Kidney glomerular epithelial cell (primary cell): ENCODE measurements at places on chromosomes 11 and 22.

GRCh38 chr11:70739811-70740487, 341.6 kb downstream of the CTTN start:
- DNase-seq, result no peak

DNA sequence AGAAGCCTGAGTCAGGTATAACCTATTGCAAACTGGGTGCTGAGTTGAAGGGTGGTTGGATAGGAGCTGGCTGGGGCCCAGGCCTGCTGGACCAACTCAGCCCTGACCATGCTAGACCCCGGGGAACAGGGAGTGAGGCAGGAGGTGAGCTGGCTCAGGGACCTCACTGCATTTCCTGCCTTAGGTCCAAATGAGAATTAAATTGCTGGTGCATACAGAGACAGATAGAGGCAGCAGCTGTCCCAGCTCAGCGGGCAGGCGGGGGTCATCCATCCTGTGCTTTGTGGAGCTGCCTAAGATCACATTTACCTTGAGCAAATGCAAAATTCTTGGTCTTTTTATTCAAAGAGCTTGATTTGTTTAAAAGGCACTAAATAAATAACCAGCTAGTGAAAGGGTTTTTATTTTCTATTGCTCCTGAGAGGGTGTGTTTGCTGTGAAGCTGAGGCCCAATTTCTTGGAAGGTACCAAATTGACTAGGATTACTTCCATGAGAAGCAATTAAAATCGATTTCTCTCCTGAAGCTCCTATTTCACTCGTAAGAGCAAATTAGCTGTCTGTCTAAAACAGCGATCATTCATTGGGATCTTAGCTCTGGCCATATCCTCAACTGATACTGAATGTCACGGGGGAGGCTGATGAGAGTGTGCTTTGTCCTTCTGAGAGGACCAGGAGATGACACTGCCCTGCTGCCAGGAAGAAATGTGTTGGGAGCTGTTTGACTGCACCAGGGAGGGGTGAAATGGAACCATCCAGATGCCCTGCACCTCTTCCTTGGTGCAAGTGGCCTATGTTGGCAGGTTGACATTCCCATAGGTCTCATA, 24.9 kb downstream of the USH1C start:
- DNase-seq, result no peak

DNA sequence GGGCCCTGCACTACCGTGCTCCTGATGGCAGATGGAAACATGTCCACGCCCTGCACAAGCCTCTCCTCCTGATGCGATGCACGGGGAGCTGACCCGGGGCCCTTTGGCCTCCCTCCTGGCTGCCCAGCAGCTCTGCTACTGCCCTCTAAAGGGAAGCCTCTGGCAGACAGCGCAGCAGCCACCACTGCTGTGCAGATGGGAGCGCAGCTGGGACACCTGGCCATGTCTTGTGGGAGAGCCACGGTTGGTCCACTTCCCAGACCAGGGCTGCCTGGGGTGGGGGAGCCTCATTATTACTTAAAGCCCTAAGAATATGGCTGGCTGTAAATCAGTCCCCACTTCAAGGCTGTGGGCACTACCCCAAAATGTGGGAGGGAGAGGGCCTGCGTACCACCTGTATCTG, 38.3 kb downstream of the TBX1 start:
- DNase-seq, result no peak

DNA sequence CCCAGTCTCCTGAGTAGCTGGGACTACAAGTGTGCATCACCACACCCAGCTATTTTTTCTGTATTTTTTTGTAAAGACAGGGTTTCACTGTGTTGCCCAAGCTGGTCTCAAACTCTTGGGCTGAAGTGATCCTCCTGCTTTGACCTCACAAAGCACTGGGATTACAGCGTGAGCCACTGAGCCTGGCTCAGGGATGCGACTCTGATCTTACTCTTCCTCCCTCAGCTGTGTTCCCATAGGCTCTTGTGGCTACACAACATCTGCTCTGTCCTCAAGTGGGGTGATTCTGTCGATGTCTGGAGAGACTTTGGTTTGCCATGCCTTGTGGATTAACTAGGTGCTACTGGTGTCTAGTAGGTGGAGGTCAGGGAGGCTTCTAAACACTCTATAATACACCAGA, 127.0 kb upstream of the SERPIND1 start:
- no peak for DNase-seq

DNA sequence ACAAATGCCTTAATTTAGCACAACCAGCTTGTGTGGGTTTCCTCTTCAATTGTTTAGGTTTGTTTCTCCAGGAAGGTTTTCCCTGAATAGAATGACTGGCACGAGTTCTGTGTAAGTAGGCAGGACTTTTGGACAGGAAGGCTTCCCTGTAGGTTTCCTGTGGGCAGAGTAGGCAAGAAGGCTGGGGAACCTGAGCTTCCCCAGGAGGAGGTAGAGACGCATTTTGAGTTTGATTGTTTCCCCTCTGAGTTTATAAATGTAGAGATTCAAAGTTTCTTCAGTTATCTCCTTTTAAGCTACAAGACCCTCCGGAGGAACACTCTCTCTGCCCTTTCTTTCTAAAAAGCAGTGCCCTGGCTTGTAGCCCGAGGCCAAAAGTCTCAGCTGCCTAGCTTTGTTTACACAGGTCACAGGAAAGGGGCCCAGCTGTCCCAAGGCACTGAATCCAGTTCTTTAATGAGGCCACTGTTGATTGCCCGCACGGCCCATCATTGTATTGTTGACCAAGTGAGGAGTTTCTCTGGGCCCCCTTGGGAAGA, 66.6 kb upstream of the RDX start:
- DNase-seq, result peak; percentile 17

DNA sequence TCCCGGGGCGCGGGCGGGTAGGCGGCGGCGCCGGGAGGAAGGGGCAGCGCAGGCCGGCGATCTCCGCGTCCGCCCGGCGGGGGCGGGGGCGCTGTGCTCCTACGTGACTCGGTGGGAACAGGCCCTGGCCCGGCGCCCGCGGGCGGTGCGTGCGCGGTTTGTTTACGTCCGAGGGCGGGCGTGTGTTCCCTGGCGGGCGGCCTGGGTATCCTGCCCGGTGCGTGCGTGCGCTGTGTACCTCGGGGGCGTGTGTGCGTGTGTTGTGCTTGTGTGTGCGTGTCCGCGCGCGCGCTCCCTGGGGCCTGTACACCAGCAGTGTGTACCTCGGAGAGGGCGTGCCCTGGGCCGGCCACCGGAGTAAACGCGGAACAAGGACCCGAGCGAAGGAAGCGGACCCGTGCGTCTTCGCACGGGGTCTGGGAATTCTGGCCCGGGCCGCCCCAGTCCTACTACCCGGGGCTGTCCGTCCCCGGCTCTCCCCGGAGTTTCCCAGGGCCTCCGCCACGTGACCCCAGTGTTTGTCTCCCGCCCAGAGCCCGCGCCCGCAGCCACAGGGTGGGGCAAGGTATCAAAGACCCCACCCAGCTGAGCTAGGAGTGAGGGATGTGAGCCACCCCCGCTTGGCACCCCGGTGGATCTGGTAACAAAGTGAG, 769 bp downstream of the MAFF start:
- no peak for DNase-seq

DNA sequence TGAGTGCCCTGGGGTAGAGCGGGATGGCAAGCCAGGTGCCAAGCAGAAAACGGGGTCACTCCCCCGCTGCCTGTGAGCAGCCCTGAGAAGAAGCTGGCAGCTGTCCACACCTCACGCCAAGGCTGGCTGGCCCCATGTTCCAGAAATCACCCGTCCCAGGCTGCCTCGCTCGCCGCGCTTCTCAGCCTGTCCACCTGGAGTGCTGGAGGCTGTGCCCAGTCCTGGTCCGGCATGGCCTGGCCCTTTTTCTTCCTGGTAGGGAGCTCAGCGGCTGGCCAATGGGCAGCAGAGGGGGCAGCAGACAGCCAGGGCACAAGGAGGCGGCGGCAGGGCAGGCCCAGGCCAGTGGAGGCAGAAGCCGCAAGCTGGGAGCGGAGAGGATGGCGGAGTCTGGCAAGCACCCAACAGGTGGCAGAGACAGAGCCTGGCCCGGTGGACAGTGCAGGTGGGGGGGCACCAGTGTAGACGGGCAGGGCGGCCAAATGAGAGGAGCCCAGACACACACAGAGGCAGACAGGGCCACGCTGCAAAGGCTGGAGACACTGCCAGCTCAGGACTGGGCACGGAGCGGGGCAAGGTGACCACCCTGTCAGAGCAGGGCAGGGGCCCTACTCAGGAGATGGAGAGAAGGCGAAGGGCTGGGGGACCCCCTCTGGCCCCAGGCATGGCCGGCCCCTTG, 37.2 kb upstream of the TH start:
- peak; percentile 31 for DNase-seq

DNA sequence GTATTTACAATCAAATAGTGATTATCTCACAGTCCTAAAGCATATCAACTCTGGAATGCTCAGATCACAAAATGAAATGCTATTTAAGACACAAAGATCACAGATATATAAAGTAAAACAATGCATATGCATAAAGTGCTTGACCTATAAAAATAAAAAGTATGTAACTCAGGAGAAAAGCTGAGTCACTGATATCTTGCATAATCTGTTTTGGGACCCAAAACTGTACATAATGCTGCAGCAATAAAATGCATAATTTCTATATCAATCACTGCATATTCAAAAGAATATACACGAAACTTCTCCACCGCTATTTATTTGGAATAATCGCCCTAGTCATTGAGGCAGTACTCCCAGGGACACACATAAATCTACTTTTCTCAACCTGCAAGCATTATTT, 34.9 kb upstream of the GRIA4 start:
- DNase-seq, result no peak

DNA sequence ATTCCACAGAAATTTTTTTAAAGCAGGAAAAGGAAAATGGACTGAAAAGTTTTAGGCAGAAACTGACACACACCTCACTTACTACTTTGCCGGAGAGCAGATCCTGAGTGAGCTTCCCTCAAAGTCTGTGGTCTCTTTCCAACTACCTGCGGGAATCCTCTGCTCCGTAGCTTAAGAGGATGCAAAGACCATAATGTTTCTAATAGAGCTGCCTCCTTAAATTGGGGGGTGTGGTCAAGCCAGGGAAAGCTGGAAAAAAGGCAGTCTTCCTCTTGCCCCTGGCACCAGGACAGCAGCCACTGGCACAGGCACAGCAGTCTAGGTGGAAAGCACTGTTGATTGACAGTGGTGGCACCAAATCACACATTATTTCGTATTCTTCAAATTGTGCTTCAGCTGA, at the start of gene ETS1:
TSS of gene ETS1 (minus strand) at position 144 of the 400 bp plus-strand sequence. CDS start 14,428 bp downstream, outside the sequence.
- no peak for DNase-seq

DNA sequence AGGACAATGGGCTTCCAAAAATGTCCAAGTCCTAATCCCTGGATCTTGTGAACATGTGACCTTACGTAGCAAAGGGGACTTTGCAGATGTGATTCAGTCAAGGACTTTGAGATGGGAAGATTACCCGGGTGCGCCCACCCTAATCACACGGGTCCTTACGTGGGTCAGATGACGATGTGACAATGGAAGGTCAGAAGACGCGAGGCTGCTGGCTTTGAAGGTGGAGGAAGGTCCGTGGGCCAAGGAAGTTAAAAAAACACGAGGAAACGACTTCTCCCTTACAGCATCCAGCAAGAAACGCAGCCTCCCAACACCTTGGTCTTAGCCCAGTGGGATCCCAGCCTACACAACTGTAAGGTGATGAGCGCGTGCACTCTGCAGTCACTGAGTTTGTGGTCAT, 860.1 kb downstream of the TBC1D22A start:
- no peak for DNase-seq

- DNase-seq, result no peak
These were observed 213.5 kb downstream of the CTTN start for GRCh38 chr11:70611821-70612220.

GRCh38 chr11:65390996-65391395, 4.6 kb downstream of the FRMD8 start:
- DNase-seq, result no peak

- DNase-seq, result no peak
These were observed 37.2 kb downstream of the MUC5B start for GRCh38 chr11:1260023-1260501.

GRCh38 chr11:21465203-21465602, 727.7 kb upstream of the ANO5 start:
- DNase-seq, result no peak

GRCh38 chr11:68997995-68998348, 15.1 kb downstream of the MRGPRF start:
- no peak for DNase-seq

DNA sequence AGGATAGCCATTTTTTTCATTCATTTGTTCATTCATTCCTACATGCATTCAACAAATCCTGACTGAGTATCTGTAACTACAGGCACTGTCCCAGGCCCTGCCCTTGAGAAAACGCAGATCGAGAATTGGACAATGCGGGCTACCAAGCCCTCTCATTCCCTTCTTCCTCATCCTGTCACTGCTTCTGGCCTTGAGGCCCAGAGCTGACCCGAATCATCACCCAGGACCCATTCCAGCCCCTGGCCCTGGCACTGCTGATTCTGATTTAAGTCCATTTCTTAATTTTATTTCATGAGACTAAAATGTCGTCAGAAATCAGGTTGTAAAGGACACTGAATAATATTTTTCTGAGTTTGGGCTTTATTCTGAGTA, 24.3 kb downstream of the COMMD9 start:
- DNase-seq, result no peak

GRCh38 chr11:64850979-64851567, 6.6 kb upstream of the CDC42BPG start:
- no peak for DNase-seq

DNA sequence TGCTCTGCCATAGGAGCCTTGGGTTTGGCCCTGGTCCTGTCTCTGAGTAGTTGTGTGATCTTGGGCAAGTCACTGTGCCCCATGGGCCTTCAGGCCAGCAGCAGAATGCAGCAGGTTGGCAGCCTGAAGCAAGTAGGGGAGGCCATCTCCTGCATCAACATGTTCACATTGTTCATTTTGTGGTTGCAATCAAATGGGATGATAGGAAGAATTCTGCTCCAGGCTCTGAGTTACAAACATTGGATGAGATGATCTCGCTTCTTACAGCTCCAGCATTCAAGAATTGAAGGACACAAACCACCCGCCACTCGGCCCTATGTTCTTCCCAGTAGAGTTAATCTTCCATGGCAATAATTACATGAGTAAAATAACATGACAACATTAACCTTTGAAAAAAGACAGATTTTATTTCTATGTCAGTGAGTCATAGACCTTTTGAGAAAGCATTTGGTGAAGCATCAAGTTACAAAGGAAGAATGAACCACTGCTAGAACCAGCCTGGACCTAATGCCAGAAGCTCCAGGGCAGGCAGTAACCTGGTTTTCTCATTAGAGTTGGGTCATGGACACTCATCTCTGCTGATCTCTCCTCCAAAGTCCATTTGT, 308.3 kb upstream of the NCAM1 start:
- no peak for DNase-seq

DNA sequence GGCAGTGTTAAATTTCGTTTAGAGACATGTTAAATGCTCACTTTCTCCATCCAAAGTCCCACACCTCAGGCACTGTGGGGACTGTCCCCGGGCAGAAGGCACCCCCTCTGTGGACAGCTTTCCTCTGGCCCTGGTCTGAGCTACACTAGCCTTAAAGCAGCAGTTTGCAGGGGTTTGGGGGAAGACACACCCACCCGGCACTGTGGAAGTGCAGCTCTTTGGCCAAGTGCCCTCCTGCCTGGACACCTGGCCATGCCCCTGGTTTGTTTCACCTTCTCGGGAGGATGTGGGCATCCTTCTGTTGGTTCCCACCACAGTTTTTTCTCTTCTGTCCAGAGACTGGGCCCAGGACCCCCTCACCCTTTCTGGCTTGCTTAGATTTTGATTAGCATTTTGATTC, 1254.7 kb downstream of the BRD1 start:
- DNase-seq, result no peak

GRCh38 chr11:118200901-118201680, 23.7 kb downstream of the JAML start:
- no peak for DNase-seq

GRCh38 chr11:76225122-76225611, 18.9 kb upstream of the WNT11 start:
- DNase-seq, result no peak

- no peak for DNase-seq
These were observed 107.6 kb downstream of the LDLRAD3 start for GRCh38 chr11:36051235-36052144.

- DNase-seq, result no peak
These were observed 53.5 kb downstream of the IGLL5 start for GRCh38 chr22:22940961-22941605.
